ENCODE measurements at places on chromosomes 4 and X. TPM values are rescaled to one million over a fixed set of nuclear protein-coding genes. Genes with fewer than 3 reads are reported as not detected.

GRCh38 chr4:163378661-163379060 lies 35.0 kb downstream of the NPY5R start:
- no peak for DNase-seq

ATP7A gene
- polyA plus RNA-seq, result 7.3 TPM

GRPEL1 gene
- 25.5 TPM for polyA plus RNA-seq

ARHGAP36 gene
- 522 TPM for polyA plus RNA-seq

- no peak for DNase-seq
Measured at GRCh38 chr4:168633496-168633895, 136.6 kb downstream of the PALLD start.

GRCh38 chrX:110435196-110435595 lies 76.5 kb downstream of the RTL9 start:
- DNase-seq, result no peak

DNA sequence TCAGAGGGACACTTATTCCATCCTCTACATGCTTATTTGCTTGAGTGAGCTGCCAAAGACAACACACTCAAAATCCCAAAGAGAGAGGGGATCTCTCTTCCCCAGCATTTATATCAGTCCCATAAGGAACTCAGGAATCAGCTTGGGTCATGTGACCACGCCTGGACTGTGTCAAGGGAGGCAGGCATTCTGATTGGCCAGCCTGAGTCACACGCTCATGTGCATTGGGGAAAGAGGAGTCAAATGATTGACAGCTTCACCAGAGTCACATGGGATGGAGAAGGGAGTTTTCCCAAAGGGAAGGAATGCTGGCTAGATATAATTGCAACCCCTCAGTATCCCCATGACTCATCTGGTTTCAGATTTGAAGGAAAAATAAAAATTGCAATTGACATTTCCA lies 49.0 kb downstream of the RWDD4 start:
- no peak for DNase-seq

- DNase-seq, result peak; percentile 16
Measured at GRCh38 chr4:142940425-142941330, 94.6 kb upstream of the INPP4B start.

DNA sequence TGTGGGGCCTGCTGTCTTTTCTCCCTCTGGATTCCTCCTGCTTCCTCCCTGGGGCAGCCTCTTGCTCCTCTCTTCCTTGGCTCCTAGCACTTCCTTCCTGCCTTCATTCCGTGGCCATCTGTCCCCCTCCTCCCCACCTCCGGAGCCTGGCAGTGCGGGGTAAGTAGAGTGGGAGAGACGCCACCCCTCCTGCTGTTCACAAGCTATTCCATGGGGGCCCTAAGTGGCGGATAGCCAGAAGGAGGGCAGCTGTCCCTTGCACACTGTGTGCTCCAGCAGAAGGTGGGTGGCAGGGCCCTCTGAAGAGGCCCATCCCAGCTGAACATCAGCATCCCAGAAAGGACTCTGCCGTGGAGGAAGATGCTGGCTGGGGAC lies 27.4 kb downstream of the CCNQ start:
- DNase-seq, result no peak

- no peak for DNase-seq
Measured at GRCh38 chr4:186557486-186557885, 2.1 kb upstream of the MTNR1A start.

DNA sequence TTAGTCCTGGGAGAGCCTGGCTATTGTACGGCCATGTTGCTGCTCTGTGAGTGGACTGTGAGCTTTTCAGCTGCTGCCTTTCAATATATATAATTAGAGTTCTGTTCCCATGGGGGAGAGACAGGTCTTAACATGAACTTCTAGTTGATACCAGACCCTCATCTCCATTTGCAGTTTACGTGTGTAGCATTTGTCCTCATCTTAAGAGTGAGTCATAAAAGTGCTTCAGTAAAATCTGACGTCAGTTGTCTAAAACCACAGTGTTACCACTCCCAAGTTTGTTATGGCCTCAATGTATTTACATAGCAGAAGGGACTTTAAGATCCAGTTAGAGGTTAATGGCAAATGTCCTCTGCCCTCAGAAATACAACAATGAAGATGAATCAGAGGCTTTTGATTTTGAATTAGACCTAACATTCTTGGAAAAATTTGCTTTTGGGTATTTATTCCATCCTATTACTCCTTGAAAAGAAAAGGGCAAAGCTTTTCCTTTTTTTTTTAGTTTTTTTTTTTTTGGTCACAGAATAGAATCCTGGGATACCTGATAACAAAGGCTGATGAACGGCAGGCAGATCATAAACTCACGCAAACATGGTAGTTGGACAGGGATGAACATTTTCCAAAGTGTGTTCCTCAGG lies 38.6 kb downstream of the PHOX2B start:
- no peak for DNase-seq

DNA sequence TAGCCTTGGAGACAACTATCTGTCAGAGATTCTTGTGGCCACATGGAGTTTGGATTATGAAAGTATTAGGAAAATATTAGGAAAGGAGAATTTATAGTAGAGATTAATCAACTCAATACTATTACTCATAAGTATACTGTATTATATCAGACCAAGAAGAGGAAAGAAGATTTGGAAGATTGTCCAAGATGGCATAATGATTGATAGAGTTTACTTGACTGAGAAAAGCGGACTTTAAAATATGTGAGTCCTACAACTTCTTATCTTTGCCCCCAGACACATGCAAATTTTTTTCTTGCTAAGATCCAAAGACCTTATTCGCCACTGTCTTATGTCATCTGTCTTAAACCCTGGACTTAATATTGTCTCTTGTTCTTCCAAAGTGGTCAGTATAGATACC lies 54.8 kb upstream of the SHISA3 start:
- no peak for DNase-seq

Measured in hindlimb muscle (tissue), 1 donor.